Tibial artery (tissue), 4 donors: ENCODE measurements at places on chromosomes 7 and 10.
A peak's percentile ranks its signal among the peaks of the same experiment; 100 is the strongest.

GRCh38 chr10:82208726-82209125, 333.7 kb downstream of the NRG3 start:
- no peak for DNase-seq

- DNase-seq: no peak
Measured at GRCh38 chr10:86642021-86642420, 12.3 kb upstream of the OPN4 start.

- DNase-seq: no peak
Measured at GRCh38 chr7:137696988-137697387, 149.8 kb downstream of the DGKI start.

DNA sequence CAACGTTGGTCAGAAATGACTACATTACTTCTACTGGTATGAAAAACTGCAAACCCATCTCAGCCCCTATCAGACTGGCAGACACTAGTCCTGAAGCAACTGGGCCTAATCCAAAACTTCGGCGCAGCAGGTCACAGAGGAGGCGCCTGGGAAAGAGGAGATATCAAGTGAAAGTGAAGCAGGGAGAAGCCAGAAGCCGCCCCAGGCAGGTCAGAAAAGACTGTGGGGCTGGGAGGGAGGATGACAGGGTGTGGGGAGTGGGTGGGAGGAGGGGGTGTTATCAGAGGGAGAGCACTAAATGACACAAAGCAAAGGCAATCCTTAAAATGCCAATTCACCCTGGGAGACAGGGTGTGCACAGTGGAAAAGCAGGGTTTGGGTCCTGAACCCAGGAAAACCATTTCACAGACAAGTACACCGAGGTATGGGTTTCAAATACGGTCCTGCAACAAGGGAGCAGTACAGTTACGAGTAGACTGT, 731 bp downstream of the CHCHD3 start:
- DNase-seq: no peak

DNA sequence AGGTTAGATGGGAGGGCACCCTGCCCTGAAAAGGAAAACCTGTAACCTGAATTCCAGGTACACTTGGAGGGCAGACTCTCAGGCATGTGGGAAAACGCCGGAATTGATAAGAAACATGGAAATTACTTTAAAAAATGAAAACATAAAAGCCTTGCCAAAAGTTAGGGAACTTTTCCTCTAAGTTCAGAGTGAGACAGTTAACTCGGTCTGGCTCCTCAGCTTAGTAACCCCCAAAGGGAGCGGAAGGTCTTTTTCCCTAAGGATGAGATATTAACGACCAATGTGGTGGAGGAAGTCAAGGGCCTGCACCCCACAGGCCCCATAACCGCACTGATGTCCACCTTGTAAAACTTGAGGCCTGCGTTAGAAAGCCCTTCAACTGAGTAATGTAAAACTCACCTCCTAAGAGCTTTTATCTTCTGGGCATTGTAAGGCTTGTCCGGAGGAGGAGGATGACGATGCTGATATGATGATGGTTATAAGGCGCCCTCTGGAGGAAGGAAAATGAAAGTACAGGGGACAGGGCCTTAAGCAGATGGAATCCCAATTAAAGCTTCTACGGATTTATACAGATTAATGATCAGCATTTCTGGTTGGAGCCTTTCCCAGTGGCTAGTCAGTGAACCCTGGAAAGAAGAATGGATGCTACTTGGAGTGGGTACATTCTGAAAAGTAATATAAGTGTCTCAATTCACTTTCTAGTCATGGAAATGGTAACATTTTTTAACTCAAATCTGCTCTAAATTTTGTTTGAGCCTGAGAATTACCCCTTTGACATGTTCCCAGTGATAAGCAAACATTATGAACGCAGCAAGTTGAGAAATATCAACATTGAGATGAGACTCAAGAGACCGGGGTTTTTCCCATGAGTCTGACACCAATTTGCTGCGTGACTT, 694 bp downstream of the COL1A2 start:
- peak; percentile 79 for DNase-seq

DNA sequence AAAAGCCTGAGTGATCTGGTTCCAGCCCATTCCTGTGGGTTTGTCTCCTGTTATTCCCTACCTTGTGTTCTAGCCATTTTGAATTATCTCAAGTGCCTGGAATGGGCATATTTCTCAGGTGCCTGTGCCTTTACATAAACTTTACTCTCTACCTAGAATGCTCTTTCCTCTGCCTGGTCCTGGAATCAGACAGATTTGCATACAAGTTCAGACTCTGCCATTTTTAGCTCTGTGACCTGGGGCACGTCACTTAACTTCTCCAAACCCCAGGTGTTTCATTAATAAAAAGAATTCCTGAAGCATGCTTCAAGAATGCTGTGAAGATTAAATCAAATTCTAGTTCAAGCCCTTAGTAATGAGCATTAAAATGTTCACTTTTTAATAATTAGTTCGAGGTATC, 7.8 kb downstream of the DCLRE1A start:
- no peak for DNase-seq

DNA sequence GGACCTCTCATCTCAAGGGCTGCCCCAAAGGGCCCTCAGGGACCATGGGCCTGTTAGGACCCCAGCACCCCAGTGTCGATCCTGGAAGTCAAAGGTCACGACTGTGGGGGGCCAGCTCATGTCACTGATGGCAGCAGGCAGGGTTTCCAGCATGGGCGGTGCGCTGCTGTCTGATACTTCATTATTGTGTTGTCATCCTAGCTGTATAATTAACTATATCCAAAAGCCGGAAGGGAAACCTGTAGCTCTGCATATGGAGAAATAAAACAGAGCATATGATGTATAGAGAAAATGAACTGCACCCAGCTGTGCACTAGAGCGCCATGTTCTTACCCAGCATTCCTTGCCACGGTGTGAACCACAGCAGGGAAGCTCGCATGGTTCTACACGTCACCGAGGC, 196.3 kb downstream of the EBF3 start:
- peak; percentile 47 for DNase-seq
